ENCODE measurements at places on chromosomes 1 and 21.

GRCh38 chr1:231903586-231904081 is 277.0 kb downstream of the DISC1 start:
- DNase-seq: no peak

- DNase-seq: no peak
These were observed 35.3 kb upstream of the NGF start for GRCh38 chr1:115373305-115373704.

DNA sequence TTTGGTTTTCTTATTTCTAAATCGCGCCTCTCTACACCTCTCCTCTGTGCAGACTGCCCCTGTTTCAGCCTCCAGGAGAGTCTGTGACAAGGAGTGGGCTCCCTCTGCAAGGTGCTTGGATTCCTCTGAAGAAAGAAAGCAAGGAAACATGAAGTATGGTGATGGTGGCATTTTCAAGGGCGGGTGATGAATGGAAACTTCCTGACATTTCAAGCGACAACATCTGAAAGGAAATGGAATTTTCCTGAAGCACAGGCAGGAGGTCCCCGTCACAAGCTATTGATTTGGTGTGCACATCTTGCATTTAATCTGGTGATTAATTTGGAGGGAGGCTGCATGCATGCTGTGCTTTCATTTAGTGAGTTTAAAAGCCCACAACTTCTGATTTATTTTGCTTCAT is 164.6 kb upstream of the FGGY start:
- no peak for DNase-seq

GRCh38 chr1:66175581-66175980 is 358.4 kb upstream of the SGIP1 start:
- DNase-seq: no peak

GRCh38 chr1:203368624-203369451 is 17.9 kb upstream of the FMOD start:
- DNase-seq: peak; percentile 69
